HEK293T (cell line): ENCODE measurements at places on chromosomes 11 and 22.

DNA sequence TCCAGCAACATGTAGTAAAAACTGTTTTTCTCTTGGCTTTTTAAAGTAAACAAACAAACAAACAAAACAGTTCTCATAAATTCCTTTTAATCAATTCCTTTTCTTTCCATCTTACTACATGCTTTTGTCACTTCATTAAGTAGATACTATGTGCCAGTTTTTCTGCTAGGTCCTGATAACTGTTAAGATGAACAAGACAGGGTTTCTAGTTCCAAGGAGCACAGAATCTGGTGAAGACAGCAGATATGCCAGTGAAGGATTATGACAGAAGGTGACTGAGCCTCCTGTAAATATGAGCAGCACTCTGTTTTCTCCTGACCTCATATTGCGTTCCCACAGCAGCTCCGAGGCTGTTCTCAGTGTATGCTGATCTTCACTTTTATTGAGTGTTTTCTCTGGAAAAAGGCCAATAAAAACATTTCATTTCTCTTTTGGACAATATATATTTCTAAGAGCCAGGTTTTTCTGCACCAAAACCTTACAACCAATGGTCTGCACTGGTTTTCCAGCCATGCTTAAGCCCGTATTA, 45.8 kb downstream of the HEPHL1 start:
- no peak for DNase-seq

DNA sequence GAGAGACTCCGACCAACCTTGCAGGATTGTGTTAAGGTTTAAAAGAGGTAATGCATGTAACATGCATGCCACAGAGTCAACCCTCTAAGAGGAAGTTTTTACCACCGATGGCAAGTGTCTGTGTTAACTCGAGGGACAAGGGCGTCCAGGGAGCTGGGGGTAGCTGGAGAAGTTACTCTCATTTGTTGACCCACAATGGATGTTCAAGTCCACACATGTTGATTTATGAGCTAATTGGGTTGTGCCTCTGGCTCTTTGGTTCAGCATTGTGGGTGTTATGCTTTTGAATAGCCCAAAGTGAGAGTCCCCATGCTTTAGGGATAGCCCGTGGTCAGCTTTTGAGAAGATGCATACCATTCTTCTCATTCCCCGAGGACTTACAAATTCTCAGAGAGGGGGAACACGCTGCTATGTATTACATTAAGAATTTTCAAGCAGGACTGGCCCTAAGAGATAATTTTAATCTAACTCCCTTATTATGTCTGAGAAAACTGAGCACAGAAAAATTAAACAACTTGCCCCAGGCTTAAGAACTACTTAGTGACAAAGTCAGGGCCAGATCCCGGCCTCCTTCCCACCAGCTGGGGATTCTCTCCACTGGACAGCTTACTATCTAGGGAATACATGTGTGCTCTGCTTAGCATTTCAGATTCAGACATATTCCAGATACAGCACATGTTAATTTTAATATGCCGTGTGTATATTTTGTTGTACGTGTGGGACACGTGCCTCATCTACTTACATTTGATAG, 5.2 kb upstream of the PLET1 start:
- DNase-seq = no peak

GRCh38 chr11:133930053-133930766, 26.6 kb downstream of the IGSF9B start:
- no peak for DNase-seq

- no peak for DNase-seq
Observed at GRCh38 chr11:28924004-28924403, 815.8 kb downstream of the METTL15 start.

DNA sequence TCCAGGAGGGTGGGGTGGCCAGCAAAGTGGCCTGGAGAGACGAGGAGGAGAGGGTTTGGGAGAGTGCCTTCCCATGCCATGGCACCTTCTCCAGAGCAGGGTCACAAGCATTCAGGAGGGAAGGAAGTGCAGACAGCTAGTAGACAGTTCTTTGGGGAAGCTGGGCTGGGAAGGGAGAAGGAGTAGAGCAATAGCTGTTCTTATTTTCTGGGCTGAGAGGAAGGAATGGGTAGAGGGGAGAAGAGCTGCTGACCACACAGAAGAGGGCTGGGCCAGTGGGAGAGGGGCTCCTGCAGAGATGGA, 14.8 kb upstream of the PICK1 start:
- DNase-seq = no peak

- DNase-seq = no peak
Observed at GRCh38 chr11:58787903-58788302, 56.2 kb upstream of the GLYAT start.

GRCh38 chr11:35135222-35135621, 3.7 kb upstream of the CD44 start:
- no peak for DNase-seq

DNA sequence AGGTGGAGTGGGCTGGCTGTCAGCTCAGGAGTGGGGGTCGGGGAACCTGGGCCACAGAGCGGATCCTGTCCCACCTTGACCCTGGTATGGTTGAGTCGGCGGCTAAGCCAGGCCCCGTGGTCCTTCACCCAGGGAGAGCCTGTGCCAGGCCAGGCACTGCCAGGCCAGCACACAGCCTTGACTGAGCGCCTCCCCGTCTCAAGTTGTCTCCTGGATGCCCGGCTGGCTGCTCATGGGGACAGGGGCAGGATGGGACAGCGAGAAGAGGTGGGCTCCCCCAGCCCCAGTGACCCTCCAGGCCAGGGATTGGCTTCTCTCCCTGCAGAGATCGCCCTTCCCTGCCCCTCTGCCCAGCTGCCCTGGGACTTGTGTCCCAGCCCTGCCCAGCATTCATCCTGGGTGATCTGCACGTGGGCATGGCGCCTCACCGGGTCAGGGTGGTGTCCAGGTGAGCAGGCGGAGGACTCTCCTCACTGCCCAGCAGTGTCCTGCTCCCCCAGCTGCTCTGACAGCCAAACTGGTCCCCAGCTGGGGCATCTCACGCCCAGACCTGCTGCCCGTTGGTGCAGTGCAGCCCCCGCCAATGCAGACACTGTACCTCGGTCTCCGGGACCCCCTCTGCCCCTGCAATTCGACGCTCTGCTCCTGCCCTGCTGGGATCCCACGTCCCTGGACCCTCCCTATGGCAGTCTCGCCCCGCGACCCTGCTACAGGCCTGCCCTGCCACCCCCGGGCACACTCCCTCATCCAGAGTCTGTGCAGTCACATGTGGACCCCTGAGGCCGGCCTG, 28.8 kb upstream of the CCDC188 start:
- no peak for DNase-seq

DNA sequence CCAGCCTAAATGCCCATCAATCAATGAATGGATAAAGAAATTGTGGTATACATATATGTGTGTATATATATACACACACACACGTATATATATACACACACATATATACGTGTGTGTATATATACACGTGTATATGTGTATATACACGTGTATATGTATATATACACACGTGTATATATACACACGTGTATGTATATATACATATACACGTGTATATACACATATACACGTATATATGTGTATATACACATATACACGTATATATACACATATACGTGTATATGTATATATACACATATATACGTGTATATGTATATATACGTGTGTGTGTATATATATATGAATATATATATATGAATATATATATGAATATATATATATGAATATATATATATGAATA, 54.1 kb downstream of the C2CD3 start:
- DNase-seq = no peak

GRCh38 chr11:59769111-59769510, 13.9 kb downstream of the STX3 start:
- DNase-seq = no peak

GRCh38 chr22:27842201-27842600, 40.6 kb upstream of the MN1 start:
- no peak for DNase-seq

DNA sequence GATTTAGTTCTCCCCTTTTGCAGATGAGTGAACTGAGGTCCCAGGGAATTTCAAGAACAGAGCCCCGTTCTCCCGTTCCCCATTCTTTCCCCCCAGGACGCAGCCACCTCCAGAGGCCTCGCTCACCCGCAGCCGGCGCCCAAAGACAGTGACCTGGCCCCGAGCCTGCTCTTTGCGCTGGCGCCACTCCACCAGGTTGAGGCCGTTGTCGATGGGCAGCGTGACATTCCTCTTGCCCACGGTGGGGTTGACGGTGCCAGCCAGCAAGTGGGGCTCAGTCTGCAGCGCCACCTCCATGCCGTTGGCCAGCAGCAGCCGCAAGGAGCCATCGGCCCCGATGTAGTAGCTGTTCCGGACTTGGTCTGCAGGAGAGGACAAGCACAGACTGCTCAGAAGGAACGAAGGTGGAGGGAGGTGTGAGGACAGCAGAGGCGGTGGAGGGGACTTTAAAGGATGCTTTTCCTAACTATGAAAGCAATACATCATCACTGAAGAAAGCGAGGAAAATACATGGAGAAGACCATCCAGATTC, 101.4 kb upstream of the NARS2 start:
- DNase-seq = no peak

- no peak for DNase-seq
Observed at GRCh38 chr11:35088226-35088625, 50.7 kb upstream of the CD44 start.

DNA sequence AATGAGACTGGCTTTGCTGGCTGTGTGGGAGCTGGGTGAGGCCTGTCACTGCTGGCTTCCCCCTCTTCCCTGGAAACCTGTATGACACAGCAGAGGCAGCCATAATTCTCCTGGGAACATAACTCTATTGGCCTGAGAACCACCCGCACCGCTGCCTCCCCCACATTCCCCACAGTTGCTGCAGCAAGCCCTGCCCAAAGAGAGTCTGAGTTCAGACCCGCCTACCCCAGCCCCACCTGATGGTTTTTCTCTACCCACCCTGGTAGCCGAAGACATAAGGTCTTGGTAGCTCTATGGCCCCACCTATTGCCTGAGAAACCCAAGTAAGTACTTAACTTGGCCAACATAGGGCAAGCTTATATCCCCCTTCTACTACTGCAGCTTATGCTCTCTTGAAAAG, 174.8 kb downstream of the C11orf91 start:
- DNase-seq = no peak

GRCh38 chr22:29674121-29674520, 45.7 kb upstream of the CABP7 start:
- DNase-seq = no peak

GRCh38 chr11:31582697-31583096, 73.1 kb downstream of the ELP4 start:
- no peak for DNase-seq

DNA sequence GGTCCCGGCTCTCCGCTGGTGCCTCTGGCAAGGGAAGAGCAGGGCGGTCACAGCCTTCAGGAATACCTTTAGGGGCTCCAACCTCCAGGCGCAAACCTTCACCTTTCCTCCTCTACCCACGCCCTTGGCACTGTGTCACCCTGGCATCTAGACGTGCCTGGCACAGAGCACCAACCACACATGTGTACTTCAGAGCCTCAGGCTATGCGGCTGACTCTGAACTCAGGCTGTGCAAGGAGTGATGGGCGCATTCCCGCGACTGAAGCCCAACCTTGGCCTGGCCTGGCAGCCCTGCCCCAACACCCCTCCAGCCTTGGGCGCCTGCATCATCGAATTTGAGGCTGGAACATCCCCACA, 11.4 kb downstream of the SCARF2 start:
- DNase-seq = no peak

DNA sequence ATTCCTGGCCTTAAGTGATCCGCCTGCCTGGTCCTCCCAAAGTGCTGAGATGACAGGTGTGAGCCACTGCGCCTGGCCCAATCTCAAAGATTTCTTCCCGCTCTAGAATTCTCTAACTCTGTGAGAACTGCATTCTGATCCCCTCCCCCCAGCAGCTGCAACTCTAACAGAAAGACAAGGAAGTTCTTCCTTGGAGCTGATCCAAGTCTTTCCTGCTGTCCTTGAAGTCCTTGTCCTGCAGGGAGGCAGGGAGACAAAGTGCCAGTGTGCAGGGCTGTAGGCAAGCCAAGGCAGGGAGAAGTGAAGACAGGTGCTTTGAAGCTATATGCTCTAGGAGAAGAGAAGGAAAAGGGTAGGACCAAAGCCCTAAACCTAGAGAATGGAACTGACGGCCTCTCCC, 9.5 kb upstream of the GGA1 start:
- DNase-seq = no peak

DNA sequence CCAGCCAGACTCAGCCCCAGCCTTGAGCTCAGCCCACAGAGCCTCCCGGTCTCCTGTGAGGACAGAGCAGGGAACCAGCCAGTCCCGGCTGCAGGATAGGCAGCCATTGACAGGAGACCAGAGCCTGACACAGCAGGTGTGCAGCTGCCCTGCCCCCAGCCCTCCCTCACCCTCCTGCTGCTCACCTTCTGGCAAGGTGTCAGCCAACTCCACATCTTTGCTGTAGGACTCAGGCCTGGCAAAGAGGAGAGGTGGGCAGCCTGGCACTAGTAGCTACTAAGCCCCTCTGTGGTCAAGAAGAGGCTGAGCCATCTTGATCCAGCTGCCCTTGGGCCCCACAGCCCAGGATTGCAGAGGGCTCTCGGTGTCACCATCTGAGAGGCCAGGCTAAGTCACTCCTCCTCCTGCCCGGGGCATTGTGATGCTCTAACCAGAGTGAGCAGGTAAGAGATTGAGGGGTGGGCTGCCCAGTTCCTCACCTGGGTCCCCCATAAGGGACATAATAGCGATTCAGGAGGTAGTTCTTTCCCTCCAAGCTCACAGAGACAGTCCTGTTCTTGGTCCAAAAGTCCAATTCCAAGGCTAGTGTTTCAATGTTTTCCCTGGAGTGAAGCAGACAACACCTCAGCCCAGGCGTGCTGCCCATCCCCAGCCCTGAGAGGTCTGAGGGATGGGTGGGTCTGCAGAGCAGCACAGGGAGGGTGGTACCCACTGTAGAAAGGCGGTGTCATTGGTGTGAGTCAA, 18.6 kb downstream of the TREH start:
- no peak for DNase-seq

DNA sequence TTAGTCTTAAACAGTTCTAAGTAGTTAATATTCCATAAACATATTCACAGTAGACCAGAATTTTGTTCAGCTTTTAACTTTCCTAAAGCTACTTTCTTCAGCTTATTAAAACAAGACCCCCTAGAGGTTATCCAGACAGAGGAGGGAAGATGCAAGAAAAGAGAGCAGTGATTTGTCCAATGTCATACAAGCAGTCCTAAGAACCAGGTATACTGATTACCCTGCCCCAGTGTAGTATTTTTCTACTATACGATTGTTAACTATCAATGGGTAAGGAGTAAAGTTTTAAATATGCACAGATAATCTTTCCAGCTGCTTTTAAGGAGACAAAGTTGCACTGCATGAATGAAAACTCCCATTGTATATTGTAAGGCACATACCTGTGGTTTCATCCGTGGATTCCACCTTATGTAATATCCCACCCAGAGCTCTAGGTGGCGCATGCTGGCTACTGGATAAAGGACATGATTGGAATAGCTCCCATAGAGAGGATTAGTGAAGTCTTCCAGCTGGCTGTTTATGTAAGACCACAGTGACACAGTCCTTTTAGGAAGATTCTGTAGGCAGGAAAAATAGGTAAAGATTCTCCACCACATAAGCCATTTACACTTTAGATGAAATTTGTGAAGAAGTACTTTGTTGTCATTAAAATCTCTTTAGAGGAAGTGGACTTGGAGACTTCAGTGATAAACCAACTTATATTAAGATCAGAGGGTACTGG, 45.6 kb downstream of the CEP57 start:
- peak; percentile 69 for DNase-seq
